ENCODE measurements at places on chromosomes 3 and 15.

GRCh38 chr3:145191543-145191942, 969.4 kb downstream of the PLOD2 start:
- DNase-seq: no peak

- no peak for DNase-seq
Measured at GRCh38 chr3:27639271-27639670, 82.9 kb downstream of the EOMES start.

GRCh38 chr3:69865925-69866679, 126.8 kb downstream of the MITF start:
- DNase-seq: no peak

DNA sequence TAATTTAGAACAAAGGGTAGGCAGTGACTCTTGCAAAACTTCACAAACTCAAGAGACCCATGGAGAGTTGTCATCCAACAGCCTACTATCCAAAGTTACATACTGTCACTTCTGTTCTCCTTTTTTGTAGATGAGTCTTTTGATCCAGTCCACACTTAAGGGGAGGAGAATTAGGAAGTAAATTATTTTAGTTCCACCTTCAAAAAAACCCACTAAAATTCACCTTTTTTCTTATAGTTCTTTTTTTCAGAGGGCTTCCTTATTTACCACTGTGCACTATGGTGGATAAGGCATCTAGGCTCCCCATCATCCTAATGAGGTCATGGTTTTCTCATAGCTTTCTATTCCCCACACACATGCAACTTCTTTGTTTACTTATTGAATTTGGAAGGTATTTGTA, 8.6 kb upstream of the TCAIM start:
- DNase-seq: no peak

DNA sequence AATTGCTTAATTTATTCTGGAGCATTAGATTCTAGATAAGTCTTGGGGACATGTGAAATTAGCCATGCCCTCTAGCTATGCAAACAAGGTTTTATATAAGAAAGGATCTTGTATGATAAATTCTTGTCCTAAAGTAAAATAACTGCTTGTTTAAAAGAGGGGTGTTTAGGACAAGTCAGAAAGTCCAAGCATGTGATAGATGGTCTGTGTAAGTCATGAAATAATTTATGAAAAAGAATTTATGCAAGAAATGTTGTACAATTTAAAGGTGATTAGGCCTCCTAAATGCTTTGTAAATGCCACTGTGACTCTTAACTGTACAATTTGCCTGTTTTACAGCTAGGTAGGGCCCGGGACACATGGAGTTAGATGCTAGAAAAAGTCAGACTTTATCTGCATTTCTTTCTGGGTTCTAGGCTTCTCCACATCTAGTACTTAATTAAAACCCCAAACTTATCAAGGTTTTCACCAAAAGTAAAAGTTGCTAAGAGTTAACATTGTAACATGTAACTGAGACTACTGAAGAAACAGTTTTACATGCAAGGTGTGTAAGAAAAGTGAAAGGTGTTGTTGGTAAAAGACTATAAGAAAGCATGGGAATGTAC, 13.2 kb downstream of the LINS1 start:
- no peak for DNase-seq

- DNase-seq: no peak
Measured at GRCh38 chr3:24793896-24794295, 299.2 kb upstream of the THRB start.

GRCh38 chr3:43699864-43700263, 9.1 kb downstream of the ABHD5 start:
- DNase-seq: peak; percentile 37

DNA sequence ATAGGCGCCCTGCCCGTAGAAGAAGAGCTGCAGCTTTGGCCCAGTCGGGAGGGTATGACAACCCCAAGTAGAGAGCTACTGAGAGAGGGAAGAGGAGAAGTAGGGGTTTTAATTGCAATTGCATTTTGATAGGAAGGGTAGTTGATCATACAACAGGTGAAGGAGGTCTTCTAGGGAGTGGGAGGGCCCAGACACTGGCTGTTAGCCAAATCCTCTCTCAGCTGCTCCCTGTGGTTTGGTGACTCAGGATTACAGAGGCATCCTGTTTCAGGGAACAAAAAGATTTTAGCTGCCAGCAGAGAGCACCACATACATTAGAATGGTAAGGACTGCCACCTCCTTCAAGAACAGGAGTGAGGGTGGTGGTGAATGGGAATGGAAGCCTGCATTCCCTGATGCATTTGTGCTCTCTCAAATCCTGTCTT, 408.9 kb upstream of the THBS1 start:
- no peak for DNase-seq

GRCh38 chr3:52379610-52380009, 63.5 kb downstream of the DNAH1 start:
- no peak for DNase-seq

- DNase-seq: peak; percentile 26
Measured at GRCh38 chr3:149152420-149152819, 23.0 kb downstream of the HPS3 start.

DNA sequence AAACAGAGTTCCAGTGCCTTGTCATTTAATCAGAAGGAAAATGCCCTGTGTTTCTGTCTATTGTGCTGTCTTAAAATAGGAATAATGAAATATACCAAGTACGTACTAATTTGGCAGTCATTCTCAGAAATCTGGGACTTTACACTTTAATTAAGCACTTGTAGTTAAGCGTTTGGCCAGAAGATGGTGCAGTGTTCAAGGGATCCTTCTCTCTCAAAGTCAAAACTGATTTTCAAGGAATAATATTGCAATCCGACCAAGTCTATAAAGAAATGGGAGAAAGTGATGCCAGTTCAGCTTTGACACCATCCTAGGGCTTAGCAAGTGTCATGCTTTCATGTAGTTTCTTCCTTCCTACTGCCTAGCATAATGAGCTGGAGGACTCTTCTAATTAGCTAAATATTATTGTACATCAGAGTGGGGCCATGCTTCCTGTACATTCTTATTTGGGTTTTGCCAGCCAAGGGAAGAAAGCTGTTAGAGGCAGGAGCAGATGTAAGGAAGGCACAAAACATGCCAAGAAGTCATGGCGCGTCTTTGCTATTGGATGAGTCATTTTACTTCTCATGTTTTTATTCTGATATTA, 64.8 kb downstream of the SAMMSON start:
- DNase-seq: no peak

All from CD4-positive, alpha-beta T cell (primary cell).